Nephron progenitor cell (in vitro differentiated cells): ENCODE measurements at places on chromosomes 13 and 19.

DNA sequence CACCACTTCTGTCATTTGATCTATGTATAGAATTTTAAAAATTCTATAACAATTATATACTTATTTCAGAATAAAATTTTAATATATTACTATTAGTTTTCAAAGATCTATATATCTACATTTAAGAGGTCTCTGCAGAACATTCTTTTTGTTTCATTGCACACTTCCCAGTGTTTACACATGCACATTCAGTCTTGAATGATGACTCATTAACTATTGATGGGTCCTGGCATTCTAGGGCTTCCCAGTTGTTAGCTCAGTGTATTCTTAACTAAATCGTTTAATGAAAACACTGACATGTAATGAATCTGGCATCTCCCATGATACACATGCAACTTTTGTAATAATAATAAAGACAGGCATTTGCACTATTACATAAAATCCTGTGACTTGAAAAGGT lies 324.6 kb downstream of the KLF12 start:
- DNase-seq = no peak

- no peak for DNase-seq
Observed at GRCh38 chr19:3171894-3172672, 6.5 kb upstream of the S1PR4 start.

- DNase-seq = no peak
Observed at GRCh38 chr13:39376076-39376475, 226.9 kb downstream of the LHFPL6 start.

DNA sequence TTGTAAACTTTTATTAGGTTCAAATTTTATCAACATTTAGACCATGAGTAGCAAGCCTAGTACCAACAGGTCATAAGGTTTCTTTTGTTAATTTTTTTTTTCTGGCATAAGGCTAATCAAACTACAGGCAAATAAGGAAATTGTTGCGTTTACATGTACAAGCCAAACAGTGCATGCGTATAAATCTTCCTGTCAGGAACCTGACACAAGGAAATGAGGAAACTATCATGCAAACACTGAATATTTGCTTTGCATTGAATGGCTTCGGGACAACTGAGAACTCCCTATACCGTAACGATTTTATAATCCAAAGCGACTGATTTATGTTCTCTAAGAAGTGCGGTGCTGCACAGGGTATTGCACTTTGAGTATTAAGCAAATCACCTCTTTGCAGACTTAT lies 133.0 kb upstream of the TRPC4 start:
- DNase-seq = no peak

DNA sequence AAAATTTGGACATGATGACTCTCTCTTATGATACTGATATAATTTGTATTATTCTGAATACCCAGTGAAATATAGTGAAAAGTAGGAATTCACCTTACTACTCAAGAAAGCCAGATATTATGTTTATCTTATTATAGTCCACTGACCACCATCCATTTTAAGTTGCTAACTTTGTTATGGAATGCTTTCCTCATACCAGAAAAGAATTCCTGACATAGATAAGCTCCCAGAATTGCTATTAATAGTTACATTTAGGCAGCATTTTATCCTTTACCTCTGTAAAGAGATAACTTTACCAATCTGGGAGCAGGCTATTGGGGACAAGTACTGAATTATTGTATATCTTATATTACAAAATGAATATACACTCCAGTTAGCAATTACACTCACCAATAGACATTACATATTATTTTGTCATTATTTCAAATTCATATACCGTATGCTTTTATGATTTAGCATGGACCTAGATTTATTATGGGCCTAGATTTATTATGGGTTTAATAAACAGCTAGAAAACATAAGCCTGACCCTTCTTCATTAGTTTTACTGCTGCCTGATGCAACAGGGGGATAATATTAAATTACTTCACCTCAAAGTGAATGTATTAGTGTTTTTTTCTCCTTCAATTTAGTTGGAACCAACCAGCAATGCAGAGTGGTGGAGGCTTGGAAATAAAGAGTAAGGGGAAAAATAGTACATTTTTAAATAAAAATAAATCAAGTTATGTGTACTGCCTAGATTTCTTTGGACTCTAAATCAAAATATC lies 1886.1 kb downstream of the PCDH9 start:
- DNase-seq = no peak

DNA sequence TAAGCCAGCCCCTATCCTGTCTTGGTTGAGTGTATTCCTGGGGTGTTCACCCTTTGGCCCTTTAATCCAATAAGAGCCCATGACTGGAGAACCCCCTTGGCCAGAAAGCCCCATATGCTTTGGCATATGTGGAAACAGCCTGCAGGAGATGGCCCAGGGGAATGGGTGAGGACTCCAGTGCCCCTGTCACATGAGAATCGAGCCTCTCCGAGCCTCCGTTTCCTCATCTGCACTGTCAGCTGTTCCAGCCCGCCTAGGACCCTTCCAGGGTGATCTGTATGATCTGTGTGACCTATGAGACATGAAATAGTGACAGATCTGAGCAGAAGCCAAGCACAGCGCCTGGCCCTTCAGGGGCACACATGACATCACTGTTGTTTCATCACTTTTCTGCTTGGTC lies 300.7 kb downstream of the ZNF536 start:
- no peak for DNase-seq

DNA sequence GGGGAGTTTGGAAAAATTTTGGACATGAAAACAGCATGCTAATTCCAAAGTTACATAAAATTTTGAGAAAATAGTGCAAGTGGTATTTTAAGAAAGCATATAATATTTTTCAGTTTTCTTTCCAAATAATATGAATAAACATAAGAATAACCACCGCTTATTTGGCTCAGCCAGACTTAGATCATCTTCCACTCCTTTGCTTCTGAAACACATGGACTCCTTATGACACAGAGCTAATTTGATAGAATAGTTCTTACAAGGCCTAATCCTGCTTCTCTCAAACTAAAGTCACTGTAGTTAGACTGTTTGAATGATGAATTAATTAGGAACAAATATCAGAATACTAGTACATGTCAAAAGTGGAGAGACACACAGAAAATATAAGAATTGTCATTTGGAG lies 165.5 kb downstream of the POSTN start:
- no peak for DNase-seq
